ENCODE measurements at places on chromosomes 13 and 19.

DNA sequence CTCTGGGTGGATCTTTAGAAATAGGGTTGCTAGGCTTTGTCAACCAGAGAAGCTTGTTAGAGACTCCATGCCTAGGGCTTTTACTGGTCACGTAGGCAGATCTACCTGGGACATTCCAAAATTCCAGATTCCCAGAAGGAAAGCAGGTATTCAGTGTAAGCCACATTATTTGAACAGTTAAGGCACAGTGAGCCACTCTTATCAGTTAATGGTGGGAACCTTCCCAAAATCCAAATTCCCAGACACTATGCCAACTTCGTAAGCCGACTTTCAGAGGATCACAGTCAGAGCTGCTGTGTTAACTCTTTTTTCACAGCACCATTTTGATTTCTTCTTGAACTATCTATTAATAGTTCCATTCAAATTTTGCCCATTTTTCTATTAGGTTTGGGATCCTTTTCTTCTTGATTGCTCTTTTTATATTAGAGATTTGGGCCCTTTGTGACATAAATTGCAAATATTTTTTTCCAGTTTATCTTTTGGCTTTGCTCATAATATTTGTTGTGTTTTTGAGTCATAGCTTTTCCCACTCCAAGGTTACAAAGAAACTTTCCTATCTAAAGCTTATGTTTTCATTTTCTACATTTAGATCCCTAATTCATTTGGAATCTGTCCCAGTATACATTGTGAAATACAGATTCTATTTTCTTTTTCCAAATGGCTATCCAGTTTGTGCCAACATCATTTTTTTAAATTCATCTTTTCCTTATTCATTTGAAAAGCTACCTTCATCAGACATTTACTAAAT lies 77.3 kb downstream of the DHRS12 start:
- no peak for DNase-seq

DNA sequence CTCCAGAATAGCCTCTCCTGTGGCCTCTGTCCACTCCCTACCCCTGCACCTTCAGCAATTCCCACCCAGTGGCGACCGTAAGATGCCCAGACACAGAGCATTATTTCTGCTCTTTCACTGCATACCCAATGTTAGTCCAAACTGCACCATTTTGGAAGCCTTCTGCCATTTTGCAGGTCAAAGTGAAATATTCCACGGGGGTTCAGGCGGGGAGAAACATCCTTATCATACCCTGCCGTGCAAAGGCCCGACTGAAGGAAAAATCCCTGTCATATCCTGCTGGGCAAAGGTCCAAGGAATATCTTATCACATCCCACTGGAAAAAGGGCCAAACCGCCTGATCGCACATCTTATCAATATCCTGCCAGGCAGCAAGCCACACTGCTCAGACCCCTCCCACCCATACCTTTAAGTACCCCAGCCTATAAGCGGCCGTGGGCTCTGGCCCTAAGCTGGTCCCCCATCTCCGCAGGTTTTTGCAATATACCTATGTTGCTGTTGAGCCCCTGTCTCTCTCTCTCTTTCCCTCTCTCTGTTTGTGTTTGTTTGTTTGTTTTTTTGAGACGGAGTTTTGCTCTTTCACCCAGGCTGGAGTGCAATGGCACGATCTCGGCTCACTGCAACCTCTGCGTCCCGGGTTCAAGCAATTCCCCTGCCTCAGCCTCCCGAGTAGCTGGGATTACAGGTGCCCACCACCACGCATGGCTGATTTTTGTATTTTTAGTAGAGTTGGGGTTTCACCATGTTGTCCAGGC lies 18.2 kb downstream of the CLEC11A start:
- no peak for DNase-seq

DNA sequence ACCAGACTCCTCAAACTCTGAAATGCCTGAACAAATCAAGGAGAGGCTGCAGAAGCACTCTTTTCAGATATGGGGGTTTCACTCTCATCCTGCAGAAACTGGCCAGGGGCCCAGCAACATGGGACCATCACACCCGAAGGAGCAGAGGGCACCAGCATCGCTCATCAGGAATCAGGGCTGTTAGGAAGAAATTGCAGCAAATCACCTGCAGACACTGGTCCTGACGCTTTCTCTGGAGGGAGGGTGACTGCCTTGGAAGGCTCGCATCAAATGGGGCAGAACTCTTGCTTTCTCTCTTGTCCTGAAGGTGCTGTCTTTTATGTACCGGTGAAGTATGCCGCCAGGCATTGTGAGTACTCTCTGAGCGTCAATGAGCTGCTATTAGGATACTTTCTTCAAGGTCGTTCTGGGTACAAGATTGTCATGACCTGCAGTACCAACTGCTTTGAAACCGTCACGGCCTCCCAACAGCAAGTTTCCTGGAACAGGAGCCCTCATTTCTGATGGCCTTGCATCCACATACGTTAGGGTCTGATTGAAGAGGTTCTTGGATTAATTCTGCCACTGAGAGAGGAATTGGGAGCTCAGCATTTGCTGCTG lies 155.7 kb upstream of the SOX1 start:
- no peak for DNase-seq

DNA sequence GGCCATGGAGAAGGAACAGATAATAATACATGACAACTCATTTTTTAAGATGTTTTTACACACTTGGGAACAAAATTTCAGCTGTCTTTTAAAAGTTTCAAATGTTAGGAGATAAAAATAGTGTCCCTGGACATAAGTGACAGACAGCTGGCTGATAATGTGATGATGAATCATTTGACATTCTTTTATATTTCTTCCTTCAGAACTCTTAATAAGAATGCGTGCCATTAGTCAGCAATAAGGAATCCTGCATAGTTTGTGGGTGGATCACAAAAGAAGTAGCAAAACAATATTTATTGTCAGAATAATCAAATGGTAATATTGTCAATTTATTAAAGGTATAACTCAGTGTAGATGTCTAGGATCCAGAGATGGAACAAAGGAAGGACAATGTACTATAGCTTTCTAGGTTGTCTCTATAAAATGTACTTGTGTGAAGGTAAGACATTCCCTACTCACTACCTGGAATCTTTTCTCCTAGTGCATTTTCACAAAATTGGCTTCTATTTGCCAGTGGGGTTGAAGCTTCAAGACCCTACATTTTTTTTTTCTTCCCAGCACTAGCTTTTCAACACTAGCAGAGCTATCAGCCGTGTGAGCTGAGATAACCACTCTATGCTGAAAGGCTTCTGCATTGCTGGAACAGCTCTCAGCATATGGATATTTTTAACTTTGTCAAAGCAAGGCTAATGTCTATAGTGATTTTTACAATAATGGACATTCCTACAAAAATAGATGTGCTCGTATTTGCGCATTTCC lies 175.6 kb upstream of the SLITRK6 start:
- no peak for DNase-seq

DNA sequence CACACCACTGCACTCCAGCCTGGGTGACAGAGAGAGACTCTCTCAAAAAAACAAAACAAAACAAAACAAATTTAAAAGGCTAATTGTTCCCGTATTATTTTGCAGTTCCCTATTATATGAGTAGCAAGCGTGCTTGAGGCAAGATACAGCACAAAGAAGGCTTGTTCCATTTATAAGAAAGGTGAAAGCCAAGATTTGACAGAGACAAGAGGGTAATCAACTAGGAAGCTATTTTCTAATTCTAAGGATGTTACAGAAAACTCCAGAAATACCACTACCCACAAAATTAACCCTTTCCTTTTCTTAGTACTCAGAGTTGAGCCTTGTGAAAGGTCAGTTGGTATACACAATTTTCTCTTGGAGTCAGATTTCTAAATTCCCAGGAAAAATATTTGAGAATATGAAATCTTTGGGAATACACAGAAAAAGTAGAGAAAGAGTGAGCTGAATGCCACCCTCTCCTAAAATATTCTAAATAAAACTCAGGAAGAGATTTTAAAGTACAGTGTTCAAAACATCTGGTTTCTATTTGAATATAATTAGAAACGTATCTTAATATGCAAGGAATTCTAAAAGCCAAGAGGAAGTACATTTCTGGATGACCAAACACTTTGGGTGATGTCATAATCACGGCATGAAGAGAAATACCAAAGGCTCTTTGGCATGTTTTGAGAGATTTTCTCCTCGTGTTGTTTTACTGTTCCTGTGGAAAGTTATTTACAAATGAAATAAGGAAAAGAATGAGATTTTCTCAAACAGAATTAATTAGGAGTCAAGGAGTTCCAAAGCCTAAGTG lies 63.0 kb upstream of the FLT1 start:
- DNase-seq: peak; percentile 79

- no peak for DNase-seq
These were observed at the start of gene INSL3 for GRCh38 chr19:17821190-17821589. TSS of gene INSL3 (minus strand) at chr19:17821519. CDS start at chr19:17821506, 13 bp downstream.

DNA sequence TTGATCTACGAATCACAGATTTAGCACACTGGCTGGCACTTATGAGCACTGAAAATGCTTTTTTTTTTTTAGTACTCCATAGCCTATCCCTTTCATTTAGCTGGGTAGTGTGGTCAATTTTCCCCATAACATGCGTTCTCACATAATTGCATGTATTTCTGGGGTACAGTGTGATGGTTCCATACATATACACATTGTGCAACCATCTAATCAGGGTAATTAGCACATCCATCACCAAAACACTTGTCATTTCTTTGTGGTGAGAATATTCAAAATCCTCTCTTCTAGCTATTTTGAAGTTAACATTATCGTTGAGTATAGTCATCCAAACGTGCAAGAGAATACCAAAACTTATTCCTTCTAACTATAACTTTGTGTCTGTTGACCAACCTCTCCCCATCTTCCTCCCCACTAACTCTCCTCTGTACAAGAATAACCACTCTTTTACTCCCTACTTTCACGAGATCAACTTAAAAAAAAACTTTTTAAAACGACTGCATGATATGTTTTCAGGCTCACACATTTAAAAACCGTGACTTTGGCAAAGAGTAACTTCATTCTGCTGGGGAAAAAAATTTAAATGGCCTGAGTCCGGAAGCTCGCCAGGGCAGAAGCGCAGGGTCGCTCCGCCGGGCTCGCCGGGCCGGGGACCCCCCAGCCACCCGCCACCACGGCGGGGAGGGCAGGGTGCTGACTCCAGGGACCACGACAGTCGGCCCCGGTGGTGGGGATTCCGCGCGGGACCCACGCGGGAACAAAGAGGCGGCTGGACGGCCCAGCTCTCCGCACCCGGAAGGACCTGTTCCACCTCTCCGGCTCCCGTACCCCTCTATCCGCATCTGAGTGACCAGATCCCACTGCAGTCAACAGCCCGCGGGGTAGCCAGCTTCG lies 868 bp upstream of the UBAC2 start:
- DNase-seq: no peak

DNA sequence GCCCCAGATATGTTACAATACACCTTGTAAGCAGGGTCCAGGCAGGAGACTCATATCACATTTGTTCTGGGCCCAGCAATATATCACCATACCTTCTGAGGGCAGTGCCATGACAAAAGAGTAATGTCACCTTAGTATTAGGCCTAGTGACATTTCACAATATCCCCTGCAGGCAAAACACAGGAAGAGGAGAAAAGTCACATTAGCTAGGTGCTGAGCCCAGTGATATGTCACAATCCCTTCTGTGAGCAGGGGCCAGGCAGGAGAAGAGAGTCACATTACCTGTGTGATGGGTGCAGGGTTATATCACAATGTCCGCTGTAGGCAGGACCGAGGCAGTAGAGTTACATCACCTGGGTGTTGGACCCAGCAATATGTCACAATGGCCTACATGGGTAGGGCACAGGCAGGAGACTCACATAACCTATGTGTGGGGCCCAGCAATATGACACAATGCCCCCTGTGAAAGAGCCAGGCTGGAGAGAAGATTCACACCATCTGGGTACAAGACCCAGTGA lies 12.4 kb upstream of the ZNF91 start:
- no peak for DNase-seq

GRCh38 chr19:52735734-52736133 lies 890 bp upstream of the ZNF611 start:
- DNase-seq: no peak

GRCh38 chr19:3249408-3249807 lies 24.9 kb downstream of the CELF5 start:
- DNase-seq: peak; percentile 6

DNA sequence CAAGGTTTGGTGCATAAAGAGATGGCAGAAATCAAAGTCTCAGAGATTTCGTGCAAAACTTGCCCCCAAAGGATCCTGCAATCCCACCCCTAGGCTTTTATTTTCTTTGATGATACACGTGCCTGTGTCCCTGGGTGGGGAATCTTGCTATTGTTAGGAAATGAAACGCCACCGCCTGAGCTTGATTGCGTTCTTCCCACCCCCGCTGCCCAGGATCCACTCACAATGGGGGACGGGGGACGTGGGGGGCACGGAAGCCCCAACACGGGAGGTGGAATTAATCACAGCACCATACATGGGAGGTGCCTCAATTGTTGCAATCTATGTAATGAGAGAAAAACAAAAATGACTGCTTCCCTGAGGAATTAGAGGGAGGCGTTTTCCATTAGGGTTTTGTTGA lies 39.6 kb downstream of the ZNRF4 start:
- DNase-seq: no peak

- no peak for DNase-seq
These were observed 29.1 kb upstream of the IGFL4 start for GRCh38 chr19:46069806-46070341.

DNA sequence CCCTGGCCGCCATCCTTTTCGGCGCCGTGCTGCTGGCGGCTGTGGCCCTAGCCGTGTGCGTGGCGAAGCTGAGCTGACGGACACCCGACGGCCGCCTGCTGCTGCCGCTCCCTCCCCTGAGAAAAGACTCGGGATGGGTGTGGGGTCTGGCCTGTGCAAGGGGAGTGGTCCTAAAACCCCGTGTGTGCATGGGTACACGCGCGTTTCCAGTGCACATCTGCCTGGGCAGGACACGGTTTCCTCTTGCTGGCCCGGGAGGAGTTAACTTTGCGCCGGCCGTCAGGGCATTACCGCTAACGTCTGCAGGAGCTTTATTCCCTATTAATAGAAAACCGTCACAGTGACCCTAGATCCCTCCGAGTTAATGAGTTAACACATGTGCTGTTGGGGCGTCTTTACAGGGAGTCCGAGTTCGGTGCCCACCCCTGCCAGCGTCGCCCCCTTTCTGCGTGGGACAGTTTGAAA lies 1.3 kb downstream of the RGS9BP start:
- no peak for DNase-seq

GRCh38 chr19:15466851-15467733 lies 2.7 kb upstream of the RASAL3 start:
- DNase-seq: peak; percentile 47

- DNase-seq: no peak
These were observed 86.5 kb upstream of the ABCC4 start for GRCh38 chr13:95387733-95388207.

- no peak for DNase-seq
These were observed 25.8 kb upstream of the PRR20A start for GRCh38 chr13:57114945-57115344.

DNA sequence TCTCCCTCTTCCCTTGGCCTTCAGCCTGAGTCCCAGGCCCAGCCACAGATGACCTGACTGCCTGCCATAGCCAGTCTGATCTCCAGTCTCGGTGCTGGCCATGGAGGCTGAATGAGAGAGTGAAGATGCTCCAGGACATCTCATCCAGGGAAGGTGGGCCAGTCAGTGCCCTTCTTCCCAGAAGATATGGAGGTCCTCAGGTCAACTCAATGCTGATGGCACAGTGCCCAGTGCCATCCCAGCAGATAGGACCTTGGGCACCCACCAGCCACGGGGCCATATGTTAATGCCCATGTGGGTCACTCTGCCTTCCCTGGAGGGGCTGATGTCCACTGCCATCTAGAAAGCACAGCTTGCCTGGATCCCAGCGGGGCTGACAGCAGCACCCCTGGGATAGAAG lies 7.2 kb downstream of the VSTM2B start:
- no peak for DNase-seq

- DNase-seq: no peak
These were observed 526.2 kb downstream of the SUCLA2 start for GRCh38 chr13:47474839-47475238.
